Fibroblast of the aortic adventitia (primary cell): ENCODE measurements at places on chromosomes 13 and 19.

GRCh38 chr13:41905600-41906254 is 55.2 kb downstream of the VWA8 start:
- peak; percentile 66 for DNase-seq

DNA sequence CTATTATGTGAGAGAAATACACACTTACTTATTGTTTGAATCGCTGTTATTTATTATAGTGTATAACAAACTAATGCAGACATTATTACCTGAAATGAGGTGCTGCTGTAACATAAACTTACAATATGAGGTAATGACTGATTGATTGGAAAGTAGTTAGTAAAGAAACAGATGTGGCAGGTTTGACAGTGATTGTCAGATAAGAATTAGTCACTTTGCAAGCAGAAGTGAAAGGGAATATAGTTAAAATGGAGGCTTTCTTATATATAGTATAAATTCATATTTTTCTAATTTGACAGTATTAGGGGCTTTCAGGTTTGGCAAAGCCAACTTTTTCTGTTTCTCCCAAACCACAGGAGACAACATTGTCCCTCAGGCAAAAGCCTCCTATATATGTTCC is 20.6 kb downstream of the MIR17HG start:
- DNase-seq: no peak

- DNase-seq: no peak
Observed at GRCh38 chr13:41775251-41775650, 185.7 kb downstream of the VWA8 start.

GRCh38 chr13:76684336-76684735 is 201.9 kb downstream of the KCTD12 start:
- peak; percentile 40 for DNase-seq

DNA sequence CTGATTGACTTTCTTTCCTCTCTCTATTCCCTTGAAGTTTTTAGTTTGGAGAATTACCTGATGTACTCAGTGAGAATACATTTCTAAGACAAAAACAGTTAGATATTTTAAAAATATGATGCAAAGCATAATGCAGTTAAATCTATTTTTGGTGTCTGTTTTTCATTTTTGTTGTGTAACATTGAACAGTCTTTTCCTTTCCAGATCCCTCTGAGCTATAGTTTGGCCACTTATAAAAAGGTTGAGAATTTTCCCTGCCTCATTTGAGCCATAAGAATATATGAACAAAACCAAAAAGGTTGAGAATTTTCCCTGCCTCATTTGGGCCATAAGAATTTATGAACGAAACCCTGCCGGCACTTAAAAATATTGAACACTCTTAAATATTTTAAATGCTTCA is 57.0 kb upstream of the IPO5 start:
- no peak for DNase-seq

- DNase-seq: no peak
Observed at GRCh38 chr19:2221250-2221831, 14.8 kb downstream of the PLEKHJ1 start.
